Activated CD4-positive, alpha-beta T cell treated with anti-CD3 and anti-CD28 coated beads for 36 hours (primary cell): ENCODE measurements at places on chromosomes 11 and 22. TPM values are rescaled to one million over a fixed set of nuclear protein-coding genes. Genes with fewer than 3 reads are reported as not detected.
A peak's percentile ranks its signal among the peaks of the same experiment; 100 is the strongest.

ANKK1 gene
- total RNA-seq, result 0.07 TPM

MS4A14 gene
- total RNA-seq, result not detected

NCF4 gene
- total RNA-seq, result 3.9 TPM

DCDC1 gene
- total RNA-seq, result 0.32 TPM

GRIK4 gene
- total RNA-seq, result not detected

PRR5L gene
- 23.2 TPM for total RNA-seq

RIMBP3B gene
- 0.41 TPM for total RNA-seq

PRRG4 gene
- 0.18 TPM for total RNA-seq

CXCR5 gene
- total RNA-seq, result 18.9 TPM

SHANK3 gene
- 0.14 TPM for total RNA-seq

NKAPD1 gene
- 45.3 TPM for total RNA-seq

OR5AR1 gene
- total RNA-seq, result not detected

OR52E8 gene
- total RNA-seq, result not detected

ART1 gene
- not detected for total RNA-seq

WDR74 gene
- 93.1 TPM for total RNA-seq

PANX3 gene
- not detected for total RNA-seq

GRCh38 chr11:71383461-71383860, 64.7 kb downstream of the DHCR7 start:
- no peaks in the 10 kb centered on the region for H3K4me1 ChIP-seq
- H3K4me3 ChIP-seq, result no peak overlapping the region
- H3K36me3 ChIP-seq, result no peaks in the 10 kb centered on the region
- H3K27ac ChIP-seq, result no peak overlapping the region

- H3K4me3 ChIP-seq, result no peak overlapping the region
- DNase-seq, result peak; percentile 8
- H3K4me1 ChIP-seq, result no peaks in the 10 kb centered on the region
- no peak overlapping the region for H3K27ac ChIP-seq
- H3K27me3 ChIP-seq, result peaks cover 11% of the 10 kb centered on the region
These were observed 8.8 kb downstream of the SCGB2A1 start for GRCh38 chr11:62217191-62217748.

DNA sequence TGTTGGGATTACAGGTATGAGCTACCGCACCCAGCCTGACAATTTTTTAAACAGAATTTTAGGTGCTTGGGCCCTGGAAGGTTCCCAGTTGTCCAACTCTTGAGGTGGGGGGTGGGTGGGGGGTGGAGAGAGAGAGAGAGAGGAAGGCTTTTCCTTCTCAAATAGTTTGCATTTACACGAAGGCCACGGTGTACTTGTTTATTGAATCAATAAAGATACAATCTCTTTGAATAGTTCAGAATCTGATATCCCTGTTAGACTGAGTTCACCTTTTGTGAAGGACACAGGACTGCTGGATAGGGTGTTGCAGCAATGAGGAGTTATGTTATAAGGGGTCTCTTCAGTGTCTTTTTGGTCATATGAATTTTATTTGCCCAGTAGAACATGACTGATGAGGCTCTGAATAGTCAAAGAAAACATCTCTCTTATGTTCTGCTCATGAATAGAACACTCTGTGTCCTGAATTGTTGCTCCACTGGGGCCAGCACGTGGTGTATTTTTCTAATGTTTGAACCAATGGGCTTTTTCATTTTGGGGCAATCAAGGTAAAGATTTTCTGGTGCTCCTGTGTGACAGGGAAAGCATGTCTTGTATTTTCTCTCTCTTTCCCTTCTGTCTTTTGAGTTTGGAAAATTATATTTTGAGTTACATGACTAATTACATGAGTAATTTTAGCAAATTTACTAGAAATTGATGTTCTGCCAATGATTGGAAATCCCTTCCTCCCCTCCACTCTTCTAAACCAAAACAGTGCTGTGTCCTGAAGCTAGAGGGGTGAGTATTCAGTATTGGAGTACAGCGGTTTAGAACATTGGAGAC, 61.7 kb downstream of the PTPRJ start:
- H3K4me1 ChIP-seq, result peaks cover 53% of the 10 kb centered on the region
- H3K27ac ChIP-seq, result peak overlapping the region; percentile 88
- DNase-seq, result no peak
- H3K4me3 ChIP-seq, result peak overlapping the region; percentile 34

- peak overlapping the region; percentile 94 for H3K27ac ChIP-seq
- DNase-seq, result peak; percentile 58
- H3K36me3 ChIP-seq, result no peaks in the 10 kb centered on the region
- no peaks in the 10 kb centered on the region for H3K27me3 ChIP-seq
These were observed 6.6 kb upstream of the GRAMD4 start for GRCh38 chr22:46613606-46614021.

- H3K36me3 ChIP-seq, result peaks cover 26% of the 10 kb centered on the region
- peak; percentile 68 for DNase-seq
- peaks cover 32% of the 10 kb centered on the region for H3K4me1 ChIP-seq
These were observed 579 bp downstream of the PICALM start for GRCh38 chr11:86068138-86068871.

- H3K27me3 ChIP-seq, result peaks cover 9% of the 10 kb centered on the region
- H3K4me3 ChIP-seq, result no peak overlapping the region
- no peaks in the 10 kb centered on the region for H3K4me1 ChIP-seq
These were observed 66.7 kb upstream of the CAPRIN1 start for GRCh38 chr11:33984682-33985389.

GRCh38 chr11:115244758-115245157, 259.5 kb downstream of the CADM1 start:
- H3K27ac ChIP-seq, result no peak overlapping the region
- no peaks in the 10 kb centered on the region for H3K4me1 ChIP-seq
- H3K36me3 ChIP-seq, result no peaks in the 10 kb centered on the region
- DNase-seq, result no peak
- H3K27me3 ChIP-seq, result no peaks in the 10 kb centered on the region

DNA sequence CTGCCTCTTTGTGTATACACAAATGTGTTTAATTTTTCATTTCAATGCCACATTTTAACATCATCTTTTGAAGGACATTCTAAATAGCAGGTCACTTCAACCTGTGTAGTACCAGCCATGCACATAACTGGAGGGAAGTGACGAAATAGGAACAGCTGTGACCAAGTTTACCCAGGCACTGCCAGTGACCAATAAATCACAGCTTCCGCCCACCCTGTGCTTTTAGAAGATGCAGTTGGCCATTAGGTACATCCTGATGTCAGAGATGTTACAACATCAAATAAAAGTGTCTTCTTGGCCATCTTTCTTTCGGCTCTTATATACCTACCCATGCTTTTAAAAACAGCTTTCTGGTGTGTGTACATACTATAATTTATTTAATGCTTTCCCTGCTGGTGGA, 7.8 kb downstream of the LDLRAD3 start:
- DNase-seq, result no peak
- H3K27me3 ChIP-seq, result peaks cover 15% of the 10 kb centered on the region
- no peak overlapping the region for H3K27ac ChIP-seq

- DNase-seq, result no peak
- H3K4me3 ChIP-seq, result no peak overlapping the region
- H3K27ac ChIP-seq, result no peak overlapping the region
- no peaks in the 10 kb centered on the region for H3K36me3 ChIP-seq
These were observed 70.8 kb downstream of the RAB38 start for GRCh38 chr11:88104408-88104807.

GRCh38 chr11:45765836-45766235, 39.1 kb upstream of the SLC35C1 start:
- no peak overlapping the region for H3K27ac ChIP-seq
- no peak for DNase-seq
- H3K36me3 ChIP-seq, result no peaks in the 10 kb centered on the region
- peaks cover 3% of the 10 kb centered on the region for H3K27me3 ChIP-seq
- no peak overlapping the region for H3K4me3 ChIP-seq

GRCh38 chr11:61541598-61541997, 33.0 kb downstream of the LRRC10B start:
- H3K4me1 ChIP-seq, result no peaks in the 10 kb centered on the region
- H3K36me3 ChIP-seq, result no peaks in the 10 kb centered on the region
- H3K27ac ChIP-seq, result no peak overlapping the region
- H3K4me3 ChIP-seq, result no peak overlapping the region
- DNase-seq, result no peak

- H3K27ac ChIP-seq, result no peak overlapping the region
- no peaks in the 10 kb centered on the region for H3K36me3 ChIP-seq
- no peaks in the 10 kb centered on the region for H3K4me1 ChIP-seq
- no peak for DNase-seq
- no peak overlapping the region for H3K4me3 ChIP-seq
These were observed 17.8 kb upstream of the P2RY2 start for GRCh38 chr11:73200256-73200655.

GRCh38 chr22:42895541-42895981, 38.5 kb upstream of the ARFGAP3 start:
- DNase-seq, result no peak
- H3K4me3 ChIP-seq, result no peak overlapping the region
- peaks cover 36% of the 10 kb centered on the region for H3K4me1 ChIP-seq
- H3K36me3 ChIP-seq, result peaks cover 2% of the 10 kb centered on the region

- peaks cover 20% of the 10 kb centered on the region for H3K36me3 ChIP-seq
- H3K27me3 ChIP-seq, result no peaks in the 10 kb centered on the region
- H3K4me3 ChIP-seq, result no peak overlapping the region
- H3K27ac ChIP-seq, result no peak overlapping the region
These were observed 29.3 kb downstream of the CD5 start for GRCh38 chr11:61131586-61131985.

GRCh38 chr11:73177380-73177777, 35.3 kb upstream of the FCHSD2 start:
- no peaks in the 10 kb centered on the region for H3K27me3 ChIP-seq
- H3K4me1 ChIP-seq, result no peaks in the 10 kb centered on the region
- no peak overlapping the region for H3K4me3 ChIP-seq
- no peak for DNase-seq
- no peaks in the 10 kb centered on the region for H3K36me3 ChIP-seq

- peak overlapping the region; percentile 76 for H3K4me3 ChIP-seq
- peak overlapping the region; percentile 58 for H3K27ac ChIP-seq
- peak; percentile 66 for DNase-seq
- no peaks in the 10 kb centered on the region for H3K27me3 ChIP-seq
- H3K4me1 ChIP-seq, result peaks cover 2% of the 10 kb centered on the region
- H3K36me3 ChIP-seq, result no peaks in the 10 kb centered on the region
These were observed 615 bp downstream of the FADS3 start for GRCh38 chr11:61890529-61891330.

DNA sequence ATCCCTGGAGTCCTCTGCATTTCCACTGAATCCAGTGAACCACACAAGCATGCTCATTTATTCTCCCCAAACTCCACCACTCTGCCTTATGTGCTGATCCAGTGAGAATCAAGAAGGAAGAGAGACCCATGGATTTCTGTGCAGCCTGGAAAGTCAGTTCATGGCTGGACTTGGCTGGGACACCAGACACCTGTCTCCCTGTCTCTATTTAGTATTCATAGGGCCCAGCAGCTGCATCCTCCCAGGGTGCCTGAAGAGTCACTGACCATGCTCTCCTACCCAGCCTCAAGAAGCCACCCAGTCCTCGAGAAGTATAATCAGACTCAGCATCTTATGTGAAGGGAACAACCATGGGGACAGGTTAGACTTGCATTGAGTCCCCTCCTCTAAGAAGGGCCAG, 83.2 kb downstream of the ZNF280B start:
- H3K36me3 ChIP-seq, result no peaks in the 10 kb centered on the region
- H3K27me3 ChIP-seq, result peaks cover 12% of the 10 kb centered on the region
- H3K4me3 ChIP-seq, result no peak overlapping the region
- H3K27ac ChIP-seq, result no peak overlapping the region

- peak overlapping the region; percentile 89 for H3K27ac ChIP-seq
- H3K4me3 ChIP-seq, result peak overlapping the region; percentile 58
- peak; percentile 63 for DNase-seq
- no peaks in the 10 kb centered on the region for H3K27me3 ChIP-seq
These were observed 18.3 kb downstream of the CYTH4 start for GRCh38 chr22:37300551-37301017.

- H3K36me3 ChIP-seq, result peaks cover 52% of the 10 kb centered on the region
- peak overlapping the region; percentile 98 for H3K4me3 ChIP-seq
- peaks cover 39% of the 10 kb centered on the region for H3K4me1 ChIP-seq
- H3K27ac ChIP-seq, result peak overlapping the region; percentile 95
- no peaks in the 10 kb centered on the region for H3K27me3 ChIP-seq
These were observed 437 bp downstream of the SLC43A3 start for GRCh38 chr11:57426439-57426928.

DNA sequence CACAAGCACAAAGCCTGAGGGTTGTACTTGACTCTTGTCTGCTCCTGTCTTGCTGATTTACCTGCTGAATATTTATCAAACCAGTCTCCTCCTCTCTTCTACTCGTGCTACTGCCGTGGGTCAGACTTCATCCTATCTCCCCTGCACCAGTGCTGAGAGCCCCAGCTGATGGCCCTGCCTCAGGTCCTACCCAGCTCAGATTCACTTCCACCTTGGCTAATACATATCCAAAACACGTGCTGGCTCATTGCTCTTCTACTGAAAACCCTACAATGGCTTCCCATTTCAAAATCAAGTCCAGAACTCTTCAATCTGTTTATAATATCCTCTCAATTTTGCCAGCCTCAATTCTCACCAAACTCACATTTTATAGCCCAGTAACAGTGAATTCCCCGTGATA, 48.3 kb downstream of the RAB30 start:
- H3K27ac ChIP-seq, result no peak overlapping the region
- no peak overlapping the region for H3K4me3 ChIP-seq
- H3K4me1 ChIP-seq, result peaks cover 24% of the 10 kb centered on the region
- H3K27me3 ChIP-seq, result no peaks in the 10 kb centered on the region

GRCh38 chr11:125075900-125076317, 12.8 kb downstream of the SLC37A2 start:
- peaks cover 7% of the 10 kb centered on the region for H3K27me3 ChIP-seq
- no peak overlapping the region for H3K27ac ChIP-seq
- no peak for DNase-seq
- H3K36me3 ChIP-seq, result no peaks in the 10 kb centered on the region
- H3K4me1 ChIP-seq, result no peaks in the 10 kb centered on the region

DNA sequence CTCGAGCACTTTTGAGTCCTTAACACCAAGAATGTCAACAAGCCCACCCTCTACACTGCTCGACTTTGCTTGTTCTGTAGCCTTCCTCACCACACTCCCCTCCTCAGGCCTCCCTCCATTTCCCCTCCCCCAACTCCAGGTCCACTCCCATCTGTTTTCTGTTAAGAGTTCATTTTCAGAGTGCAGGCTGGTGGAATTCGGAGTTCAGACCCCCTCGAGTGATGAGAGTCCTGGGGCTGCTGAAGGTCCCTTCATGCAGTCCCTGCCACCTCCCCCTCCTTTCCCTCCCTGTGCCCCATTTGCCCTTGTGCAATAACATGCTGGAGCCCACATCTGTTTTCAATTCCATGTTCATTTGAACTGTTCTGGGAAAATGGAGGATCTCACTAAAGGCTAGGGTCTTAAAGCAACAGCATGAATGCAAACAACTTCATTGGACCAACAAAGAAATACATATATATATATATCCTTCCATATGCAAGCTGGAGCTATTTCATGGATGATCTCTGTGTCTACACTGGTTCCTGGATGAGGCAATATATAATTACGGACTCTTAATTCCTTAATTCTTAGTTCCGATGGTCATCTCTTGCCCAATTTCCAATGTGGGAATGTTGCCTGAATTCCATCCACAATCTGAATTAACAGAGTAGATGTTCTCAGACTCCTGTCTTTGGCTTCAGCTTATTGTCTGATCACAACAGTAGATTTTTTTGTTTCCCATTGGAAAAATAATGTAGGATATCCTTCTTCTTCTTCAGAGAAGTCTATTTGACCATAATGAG, 340.4 kb downstream of the ETS1 start:
- DNase-seq, result no peak
- no peak overlapping the region for H3K27ac ChIP-seq
- no peaks in the 10 kb centered on the region for H3K36me3 ChIP-seq
- H3K4me3 ChIP-seq, result no peak overlapping the region
- H3K27me3 ChIP-seq, result peaks cover 1% of the 10 kb centered on the region
- no peaks in the 10 kb centered on the region for H3K4me1 ChIP-seq

GRCh38 chr11:96332126-96332771, 10.7 kb downstream of the MAML2 start:
- peak overlapping the region; percentile 25 for H3K27ac ChIP-seq
- DNase-seq, result no peak
- H3K4me1 ChIP-seq, result peaks cover 87% of the 10 kb centered on the region
- peaks cover 49% of the 10 kb centered on the region for H3K36me3 ChIP-seq
- no peak overlapping the region for H3K4me3 ChIP-seq
